ENCODE measurements at places on chromosomes 3 and 15. TPM values are rescaled to one million over a fixed set of nuclear protein-coding genes. Genes with fewer than 3 reads are reported as not detected.

GRCh38 chr3:111610189-111610588 is 15.0 kb upstream of the ZBED2 start:
- H3K27me3 ChIP-seq: no peaks in the 10 kb centered on the region
- H3K4me1 ChIP-seq: no peaks in the 10 kb centered on the region
- H3K4me3 ChIP-seq: no peak overlapping the region
- H3K27ac ChIP-seq: no peak overlapping the region

GRCh38 chr3:62678841-62679240 is 196.4 kb downstream of the CADPS start:
- peaks cover 40% of the 10 kb centered on the region for H3K4me1 ChIP-seq
- H3K4me3 ChIP-seq: no peak overlapping the region
- DNase-seq: peak; percentile 64
- peak overlapping the region; percentile 60 for H3K27ac ChIP-seq

DNA sequence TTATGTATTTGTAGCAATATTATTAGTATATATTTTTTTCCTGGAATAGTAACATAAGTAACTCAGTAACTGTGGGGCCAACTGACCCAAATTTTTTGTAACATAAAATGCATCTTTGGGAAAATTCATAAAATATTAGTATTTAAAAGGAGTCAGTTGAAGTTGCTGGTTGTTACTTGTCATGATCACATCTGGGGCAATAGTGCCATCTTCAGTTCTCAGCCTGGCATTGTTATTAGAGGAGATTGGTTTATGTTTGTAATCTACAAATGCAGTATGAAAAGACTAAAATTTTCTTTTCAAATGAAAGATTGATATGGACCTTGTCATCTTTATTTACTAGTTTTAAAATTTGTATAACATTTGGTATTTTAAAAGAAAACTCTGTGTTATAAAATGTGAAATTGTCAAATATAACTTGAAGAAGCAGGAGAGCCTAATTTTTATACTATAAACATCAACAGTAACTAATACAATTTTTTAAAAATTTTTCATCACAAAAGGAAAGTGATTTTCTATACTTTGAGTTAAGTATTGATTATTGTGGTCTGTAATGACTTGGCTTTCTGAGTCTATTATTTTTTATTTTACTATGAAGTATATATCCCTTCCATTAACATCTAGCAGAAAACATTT is 38.8 kb upstream of the MLF1 start:
- H3K36me3 ChIP-seq: no peaks in the 10 kb centered on the region
- no peak overlapping the region for H3K27ac ChIP-seq
- H3K4me3 ChIP-seq: no peak overlapping the region
- peak; percentile 36 for DNase-seq

DNA sequence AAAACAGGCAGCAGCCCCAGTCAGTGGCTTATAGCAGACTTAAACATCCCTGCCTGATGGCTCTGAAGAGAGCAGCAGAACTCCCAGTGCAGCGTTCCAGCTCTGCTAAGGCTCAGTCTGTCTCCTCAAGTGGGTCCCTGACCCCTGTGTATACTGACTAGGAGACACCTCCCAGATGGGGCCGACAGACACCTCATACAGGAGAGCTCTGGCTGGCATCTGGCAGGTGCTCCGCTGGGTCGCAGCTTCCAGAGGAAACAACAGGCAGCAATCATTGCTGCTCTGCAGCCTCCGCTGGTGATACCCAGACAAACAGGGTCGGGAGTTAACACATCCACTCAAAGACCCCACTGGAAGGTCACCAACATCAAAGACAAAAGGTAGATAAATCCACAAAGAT is 93.5 kb downstream of the RFX7 start:
- no peaks in the 10 kb centered on the region for H3K36me3 ChIP-seq
- H3K4me3 ChIP-seq: no peak overlapping the region
- H3K4me1 ChIP-seq: no peaks in the 10 kb centered on the region
- H3K27me3 ChIP-seq: no peaks in the 10 kb centered on the region
- no peak overlapping the region for H3K27ac ChIP-seq

- H3K4me1 ChIP-seq: no peaks in the 10 kb centered on the region
- DNase-seq: no peak
Measured at GRCh38 chr15:101332061-101332467, 37.0 kb upstream of the SNRPA1 start.

DNA sequence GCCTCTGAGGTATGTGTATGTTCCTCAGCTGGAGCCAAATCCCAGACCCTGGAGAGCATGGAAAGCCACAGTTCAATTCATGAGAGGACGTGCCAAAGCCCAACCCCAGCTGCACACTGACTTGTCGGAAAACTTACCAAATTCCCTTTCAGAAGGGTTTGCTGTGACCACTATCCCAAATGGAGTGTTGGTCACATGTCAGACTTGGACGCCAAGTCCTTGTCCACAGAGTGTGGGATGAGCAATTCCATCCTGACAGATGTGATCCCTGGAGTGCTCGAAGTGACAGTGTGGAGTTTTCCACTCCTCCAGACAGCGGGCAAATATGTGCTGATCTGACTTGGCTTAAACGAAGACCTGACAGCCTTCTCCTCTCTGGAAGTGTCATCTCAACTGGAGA is 71.2 kb downstream of the RORA start:
- H3K36me3 ChIP-seq: no peaks in the 10 kb centered on the region
- DNase-seq: no peak
- H3K4me1 ChIP-seq: no peaks in the 10 kb centered on the region
- H3K27me3 ChIP-seq: no peaks in the 10 kb centered on the region
- H3K27ac ChIP-seq: no peak overlapping the region
- H3K4me3 ChIP-seq: no peak overlapping the region

DNA sequence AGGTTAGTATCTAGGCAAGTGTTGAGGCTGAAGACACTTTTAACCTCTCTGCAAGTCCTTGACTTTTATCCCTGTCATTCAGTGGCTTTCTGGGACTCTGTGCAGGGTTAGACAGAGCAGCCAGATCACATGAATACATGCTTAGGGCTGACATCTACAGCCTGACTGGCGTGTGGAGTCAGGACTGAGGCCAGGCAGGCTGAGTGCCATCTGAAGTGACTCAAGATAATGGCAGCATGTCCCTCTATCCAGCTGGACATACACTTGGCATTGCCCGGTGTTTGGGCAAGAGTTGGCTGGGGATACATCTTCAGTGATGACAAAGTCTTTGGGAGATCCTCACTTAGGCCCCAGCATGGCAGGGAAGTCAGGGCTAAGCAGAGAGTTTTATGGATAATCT is 22.4 kb downstream of the DUOX2 start:
- no peaks in the 10 kb centered on the region for H3K4me1 ChIP-seq
- no peaks in the 10 kb centered on the region for H3K36me3 ChIP-seq
- no peak overlapping the region for H3K27ac ChIP-seq
- H3K4me3 ChIP-seq: no peak overlapping the region

- peak; percentile 81 for DNase-seq
- H3K4me3 ChIP-seq: no peak overlapping the region
- no peak overlapping the region for H3K27ac ChIP-seq
- H3K36me3 ChIP-seq: no peaks in the 10 kb centered on the region
- no peaks in the 10 kb centered on the region for H3K4me1 ChIP-seq
Measured at GRCh38 chr15:85831415-85832113, 36.8 kb upstream of the KLHL25 start.

DNA sequence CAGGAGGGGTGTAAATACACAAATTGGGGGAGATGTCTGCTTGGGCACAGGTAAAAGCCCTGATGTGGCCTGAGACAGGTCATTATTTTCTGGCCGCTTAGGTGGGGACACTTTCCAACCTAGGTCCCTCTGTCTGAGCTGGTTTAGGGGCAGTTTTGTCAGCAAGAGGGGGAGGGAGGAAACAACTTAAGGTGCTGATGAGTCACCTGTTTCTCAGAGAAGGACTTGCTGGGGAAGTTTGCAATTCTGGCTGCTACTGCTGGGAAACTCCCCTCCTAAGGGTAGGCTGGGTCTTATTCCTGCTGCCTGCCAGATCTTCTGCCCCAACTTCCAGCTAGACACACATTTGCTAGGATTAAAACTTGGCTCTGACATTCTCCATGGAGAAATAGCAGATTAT is 4.8 kb upstream of the RHOV start:
- H3K36me3 ChIP-seq: no peaks in the 10 kb centered on the region
- H3K4me1 ChIP-seq: peaks cover 4% of the 10 kb centered on the region
- DNase-seq: no peak
- H3K27me3 ChIP-seq: peaks cover 11% of the 10 kb centered on the region

GRCh38 chr3:63328365-63328764 is 50.3 kb downstream of the SYNPR start:
- no peaks in the 10 kb centered on the region for H3K4me1 ChIP-seq
- no peak overlapping the region for H3K4me3 ChIP-seq
- H3K27ac ChIP-seq: no peak overlapping the region
- H3K27me3 ChIP-seq: no peaks in the 10 kb centered on the region
- DNase-seq: no peak

GRCh38 chr15:85760531-85761371 is 34.0 kb downstream of the KLHL25 start:
- DNase-seq: no peak
- H3K27me3 ChIP-seq: no peaks in the 10 kb centered on the region
- H3K4me1 ChIP-seq: peaks cover 12% of the 10 kb centered on the region
- no peaks in the 10 kb centered on the region for H3K36me3 ChIP-seq
- no peak overlapping the region for H3K4me3 ChIP-seq

DNA sequence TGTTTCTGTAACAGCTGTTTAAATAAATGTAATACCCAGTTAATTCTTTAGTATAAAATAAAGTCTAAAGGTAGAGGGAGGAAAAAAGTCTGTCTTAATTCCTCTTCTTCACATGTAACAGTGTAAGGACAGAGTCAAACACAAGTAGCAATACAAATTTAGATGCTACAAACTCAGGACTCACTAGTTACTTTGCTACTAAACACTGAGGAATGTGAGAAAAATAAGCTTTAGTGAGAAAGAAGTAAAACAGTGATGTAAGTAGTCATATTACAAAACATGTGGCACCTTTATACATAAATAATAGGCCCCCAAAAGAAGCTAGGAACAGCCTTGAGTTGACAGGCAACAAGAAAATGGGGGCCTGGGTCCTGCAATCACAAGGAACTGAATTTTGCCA is 113.0 kb downstream of the TBC1D5 start:
- no peak overlapping the region for H3K27ac ChIP-seq
- no peaks in the 10 kb centered on the region for H3K27me3 ChIP-seq
- no peaks in the 10 kb centered on the region for H3K36me3 ChIP-seq
- H3K4me1 ChIP-seq: peaks cover 38% of the 10 kb centered on the region
- DNase-seq: no peak

DNA sequence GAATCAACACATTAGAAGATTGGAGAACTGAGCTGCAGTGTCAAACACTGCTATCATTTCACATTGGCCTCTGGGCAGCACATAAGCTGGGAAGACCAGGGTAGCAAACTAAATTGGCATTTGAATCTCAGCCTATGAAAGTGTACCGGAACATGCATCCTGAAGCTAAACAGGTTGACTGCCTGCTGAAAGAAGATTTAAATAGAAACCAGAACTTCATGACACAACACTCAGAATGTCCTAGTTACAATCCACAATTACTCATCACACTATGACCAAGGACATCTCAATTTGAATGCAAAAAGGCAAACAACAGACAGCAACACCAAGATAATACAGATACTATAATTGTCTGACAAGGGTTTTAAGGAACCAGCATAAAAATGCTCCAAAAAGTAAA is 26.2 kb downstream of the TM2D3 start:
- DNase-seq: no peak
- no peaks in the 10 kb centered on the region for H3K4me1 ChIP-seq
- H3K27me3 ChIP-seq: no peaks in the 10 kb centered on the region
- no peak overlapping the region for H3K4me3 ChIP-seq
- H3K27ac ChIP-seq: no peak overlapping the region

- H3K27me3 ChIP-seq: no peaks in the 10 kb centered on the region
- no peaks in the 10 kb centered on the region for H3K4me1 ChIP-seq
- H3K36me3 ChIP-seq: no peaks in the 10 kb centered on the region
- no peak overlapping the region for H3K4me3 ChIP-seq
- no peak overlapping the region for H3K27ac ChIP-seq
Measured at GRCh38 chr3:7962301-7962700, 539.3 kb upstream of the LMCD1 start.

Gene RASA2
- total RNA-seq: 48.4 TPM

Gene SOX2
- total RNA-seq: 584 TPM

Gene CACNA2D3
- 0.43 TPM for total RNA-seq

Gene IQCB1
- 53.7 TPM for total RNA-seq

Gene TMEM207
- total RNA-seq: not detected
